ENCODE measurements at places on chromosomes 6 and 20. TPM values are rescaled to one million over a fixed set of nuclear protein-coding genes. Genes with fewer than 3 reads are reported as not detected.

The BCKDHB gene
- 26.9 TPM for polyA plus RNA-seq

The SLC52A3 gene
- not detected for polyA plus RNA-seq

DNA sequence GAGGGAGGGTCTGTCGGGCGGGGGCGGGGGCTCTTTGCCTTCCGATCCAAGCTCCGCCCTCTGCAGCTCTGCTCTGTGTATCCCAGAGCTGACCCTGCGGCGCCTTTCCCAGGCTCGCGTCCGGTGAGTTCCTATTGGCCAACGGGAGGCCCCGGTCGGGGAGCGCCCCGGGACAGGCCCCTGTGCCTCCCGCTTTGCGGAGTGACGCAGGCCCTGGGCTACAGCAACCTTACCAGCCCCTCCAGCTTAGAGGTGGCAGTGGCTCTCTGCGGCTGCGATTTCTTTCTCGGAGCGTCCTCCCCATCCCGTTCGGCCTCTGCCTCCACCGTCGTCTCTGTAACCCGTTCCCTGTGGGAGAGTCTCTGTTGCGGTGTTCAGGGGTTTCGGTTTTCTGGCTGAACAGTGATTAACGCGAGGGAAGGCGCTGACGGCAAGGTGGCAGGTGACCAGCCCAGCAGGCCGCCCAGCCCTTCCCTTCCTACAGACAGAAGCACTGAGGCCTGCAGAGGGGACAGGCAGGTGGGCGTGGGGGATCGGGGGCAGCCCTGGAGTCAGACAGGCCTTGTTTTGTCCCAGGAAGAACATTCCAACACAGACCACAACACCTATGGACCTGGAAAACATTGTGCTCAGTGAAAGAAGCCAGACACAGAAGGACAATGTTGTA, 18.1 kb upstream of the CEBPB start:
- no peak for DNase-seq
- no peaks in the 10 kb centered on the region for H3K4me1 ChIP-seq
- no peak overlapping the region for H3K4me3 ChIP-seq

DNA sequence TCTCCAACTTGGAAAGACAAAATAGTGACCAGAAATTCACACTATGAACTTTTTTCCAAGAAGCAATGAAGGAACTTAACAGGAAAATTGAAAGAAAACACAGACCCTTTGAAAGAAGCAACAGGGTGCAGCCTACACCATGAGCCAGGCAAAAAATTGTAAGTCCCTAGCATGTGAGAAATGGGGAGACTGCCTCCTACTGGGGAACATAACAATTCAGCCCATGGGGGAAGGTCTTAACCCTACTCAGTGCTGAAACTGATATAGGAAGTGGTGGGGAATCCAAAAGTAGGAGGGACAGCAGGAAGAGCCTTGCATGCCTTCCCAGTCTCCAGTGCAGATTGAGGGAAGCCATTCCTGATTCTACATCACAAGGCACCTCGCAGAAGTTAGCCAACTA, 235.1 kb upstream of the UFL1 start:
- H3K4me1 ChIP-seq = no peaks in the 10 kb centered on the region
- no peak overlapping the region for H3K27ac ChIP-seq
- H3K36me3 ChIP-seq = no peaks in the 10 kb centered on the region
- H3K4me3 ChIP-seq = no peak overlapping the region

The PKIB gene
- 0.32 TPM for polyA plus RNA-seq

DNA sequence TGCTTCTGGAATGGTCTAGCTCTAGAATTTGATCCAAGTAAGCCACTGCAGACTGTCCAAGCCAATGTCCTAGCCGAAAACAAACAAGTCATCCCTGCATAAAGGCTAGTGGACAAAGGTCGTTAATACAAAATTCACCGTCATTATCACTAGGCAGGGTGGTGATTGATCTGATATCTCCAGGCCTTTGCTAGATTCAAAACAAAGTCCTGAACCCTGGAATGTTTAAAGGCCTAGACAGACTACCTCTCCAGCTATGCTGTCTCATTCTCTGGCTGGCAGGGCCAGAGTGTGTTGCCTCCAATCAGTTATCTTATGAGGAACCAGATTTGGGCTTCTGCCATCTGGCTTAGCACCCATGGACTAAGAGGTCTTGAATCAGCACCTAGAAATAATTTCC, 38.3 kb downstream of the MAP7 start:
- no peaks in the 10 kb centered on the region for H3K4me1 ChIP-seq
- no peaks in the 10 kb centered on the region for H3K36me3 ChIP-seq
- no peak overlapping the region for H3K4me3 ChIP-seq
- no peak overlapping the region for H3K27ac ChIP-seq
- H3K27me3 ChIP-seq = no peaks in the 10 kb centered on the region

DNA sequence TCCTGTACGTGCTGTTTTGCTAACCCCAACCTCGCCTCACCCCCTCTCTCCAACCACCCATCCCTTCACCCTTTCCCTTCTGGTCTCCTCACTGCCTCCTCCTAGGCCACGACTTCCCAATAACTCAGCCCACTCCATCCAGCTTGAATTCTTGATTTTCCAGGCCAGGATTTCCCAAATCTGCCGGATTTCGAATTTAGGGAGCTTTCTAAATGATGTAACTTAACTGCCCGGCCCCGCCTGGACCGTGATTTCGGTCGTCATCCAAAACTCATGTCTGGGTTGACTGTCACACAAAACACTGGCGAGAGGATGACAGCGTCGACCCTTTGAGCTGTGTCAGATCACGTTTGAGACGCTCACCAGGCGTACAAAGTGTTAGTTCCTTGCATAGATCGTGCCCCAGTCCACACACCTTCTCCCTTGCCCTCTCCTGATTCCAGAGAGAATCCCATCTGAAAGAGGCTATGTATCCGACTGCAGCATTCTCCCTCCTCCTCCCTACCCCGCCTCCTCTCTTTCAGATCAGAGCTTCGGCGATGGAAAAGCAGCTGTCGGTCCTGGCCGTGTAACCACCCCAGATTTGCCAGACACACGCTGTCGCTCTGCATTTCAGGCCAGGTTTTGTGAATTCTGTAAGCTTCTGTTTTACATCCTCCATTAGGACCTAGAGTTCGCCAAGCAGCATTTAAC, 168.2 kb downstream of the GPX5 start:
- no peak overlapping the region for H3K4me3 ChIP-seq
- H3K27me3 ChIP-seq = peaks cover 60% of the 10 kb centered on the region
- no peak for DNase-seq
- H3K36me3 ChIP-seq = no peaks in the 10 kb centered on the region
- H3K4me1 ChIP-seq = no peaks in the 10 kb centered on the region
- no peak overlapping the region for H3K27ac ChIP-seq

GRCh38 chr6:1526398-1527072, 83.2 kb upstream of the FOXC1 start:
- no peaks in the 10 kb centered on the region for H3K36me3 ChIP-seq
- H3K4me3 ChIP-seq = no peak overlapping the region

- H3K4me3 ChIP-seq = no peak overlapping the region
- no peaks in the 10 kb centered on the region for H3K36me3 ChIP-seq
- no peaks in the 10 kb centered on the region for H3K4me1 ChIP-seq
- no peak overlapping the region for H3K27ac ChIP-seq
Measured at GRCh38 chr6:150492941-150493340, 106.7 kb upstream of the PLEKHG1 start.

The FHL5 gene
- polyA plus RNA-seq = not detected

The GPR6 gene
- not detected for polyA plus RNA-seq

DNA sequence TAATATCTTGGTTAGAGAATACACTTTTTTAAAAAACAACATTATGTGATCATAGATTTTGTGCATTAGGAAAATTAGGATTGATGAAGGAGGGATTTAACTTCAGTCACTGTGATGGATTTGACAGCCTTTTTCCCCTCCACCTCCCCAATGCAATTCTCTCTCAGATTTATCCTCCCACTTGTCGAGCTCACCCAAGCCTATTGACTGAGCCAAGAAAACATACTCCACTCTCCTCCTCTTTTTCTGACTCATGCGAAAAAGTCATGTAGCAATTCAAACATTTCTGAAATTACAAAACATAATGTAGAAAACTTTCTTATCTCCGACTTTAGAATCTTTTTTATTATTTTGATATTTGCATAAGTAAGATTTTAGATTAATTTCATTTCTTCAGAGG, 24.1 kb downstream of the KLHL32 start:
- no peaks in the 10 kb centered on the region for H3K36me3 ChIP-seq
- DNase-seq = no peak
- H3K27me3 ChIP-seq = no peaks in the 10 kb centered on the region
- H3K27ac ChIP-seq = no peak overlapping the region
- H3K4me1 ChIP-seq = no peaks in the 10 kb centered on the region

GRCh38 chr20:25685276-25686080, 11.2 kb downstream of the ZNF337 start:
- no peak overlapping the region for H3K4me3 ChIP-seq
- H3K4me1 ChIP-seq = no peaks in the 10 kb centered on the region
- no peaks in the 10 kb centered on the region for H3K27me3 ChIP-seq
- peaks cover 26% of the 10 kb centered on the region for H3K36me3 ChIP-seq

GRCh38 chr20:48750941-48751635, 76.7 kb downstream of the PREX1 start:
- peak; percentile 28 for DNase-seq
- no peak overlapping the region for H3K27ac ChIP-seq
- H3K4me3 ChIP-seq = no peak overlapping the region
- no peaks in the 10 kb centered on the region for H3K27me3 ChIP-seq
- H3K4me1 ChIP-seq = no peaks in the 10 kb centered on the region

- H3K27me3 ChIP-seq = no peaks in the 10 kb centered on the region
- H3K27ac ChIP-seq = no peak overlapping the region
- H3K4me1 ChIP-seq = no peaks in the 10 kb centered on the region
- no peaks in the 10 kb centered on the region for H3K36me3 ChIP-seq
- DNase-seq = peak; percentile 36
- H3K4me3 ChIP-seq = no peak overlapping the region
Measured at GRCh38 chr6:75230484-75231325, 12.9 kb downstream of the COX7A2 start.

GRCh38 chr6:63023726-63024125, 187.5 kb upstream of the FKBP1C start:
- DNase-seq = no peak
- H3K27me3 ChIP-seq = no peaks in the 10 kb centered on the region
- H3K4me1 ChIP-seq = no peaks in the 10 kb centered on the region
- no peak overlapping the region for H3K27ac ChIP-seq
- H3K36me3 ChIP-seq = no peaks in the 10 kb centered on the region
- no peak overlapping the region for H3K4me3 ChIP-seq

The TNFAIP3 gene
- polyA plus RNA-seq = 1.1 TPM

The OXT gene
- not detected for polyA plus RNA-seq

- peaks cover 21% of the 10 kb centered on the region for H3K4me1 ChIP-seq
- H3K27ac ChIP-seq = no peak overlapping the region
- no peak for DNase-seq
- no peak overlapping the region for H3K4me3 ChIP-seq
- H3K36me3 ChIP-seq = no peaks in the 10 kb centered on the region
Measured at GRCh38 chr20:58544891-58545290, 29.7 kb upstream of the APCDD1L start.

- H3K4me3 ChIP-seq = no peak overlapping the region
- H3K27me3 ChIP-seq = no peaks in the 10 kb centered on the region
- no peak overlapping the region for H3K27ac ChIP-seq
- H3K36me3 ChIP-seq = no peaks in the 10 kb centered on the region
- H3K4me1 ChIP-seq = no peaks in the 10 kb centered on the region
Measured at GRCh38 chr20:11646359-11646758, 271.3 kb upstream of the BTBD3 start.

DNA sequence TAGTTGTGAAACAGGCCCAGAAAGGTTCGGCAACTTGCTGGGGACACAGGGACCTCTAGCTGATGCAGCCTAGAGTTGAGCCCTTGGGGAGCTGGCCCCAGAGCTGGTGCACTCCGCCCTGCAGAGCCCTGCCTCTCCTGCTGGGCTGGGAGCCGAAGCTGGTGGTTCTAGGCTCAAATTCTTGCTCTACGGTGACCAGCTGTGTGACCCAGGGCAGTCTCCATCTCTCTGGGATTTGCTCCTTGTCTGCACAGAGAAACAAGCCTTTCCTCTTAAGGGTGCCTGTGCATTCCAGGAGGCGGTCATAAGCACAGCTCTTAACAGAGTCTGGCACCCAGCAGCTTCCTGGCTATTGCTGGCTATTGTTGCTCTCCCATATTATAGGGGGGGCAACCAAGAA, 47.4 kb downstream of the RBM38 start:
- H3K4me3 ChIP-seq = no peak overlapping the region
- H3K4me1 ChIP-seq = peaks cover 33% of the 10 kb centered on the region
- no peaks in the 10 kb centered on the region for H3K36me3 ChIP-seq
- no peak overlapping the region for H3K27ac ChIP-seq
- no peak for DNase-seq

GRCh38 chr6:52260634-52261033, 16.3 kb upstream of the IL17F start:
- H3K36me3 ChIP-seq = peaks cover 30% of the 10 kb centered on the region
- H3K27me3 ChIP-seq = no peaks in the 10 kb centered on the region
- no peak overlapping the region for H3K27ac ChIP-seq
- no peak for DNase-seq

GRCh38 chr6:87551799-87552198, 38.0 kb downstream of the RARS2 start:
- no peak overlapping the region for H3K27ac ChIP-seq
- H3K4me3 ChIP-seq = no peak overlapping the region
- DNase-seq = no peak

The NR2E1 gene
- not detected for polyA plus RNA-seq

GRCh38 chr6:167493976-167494697, 169.3 kb downstream of the TTLL2 start:
- H3K4me1 ChIP-seq = no peaks in the 10 kb centered on the region
- DNase-seq = no peak

DNA sequence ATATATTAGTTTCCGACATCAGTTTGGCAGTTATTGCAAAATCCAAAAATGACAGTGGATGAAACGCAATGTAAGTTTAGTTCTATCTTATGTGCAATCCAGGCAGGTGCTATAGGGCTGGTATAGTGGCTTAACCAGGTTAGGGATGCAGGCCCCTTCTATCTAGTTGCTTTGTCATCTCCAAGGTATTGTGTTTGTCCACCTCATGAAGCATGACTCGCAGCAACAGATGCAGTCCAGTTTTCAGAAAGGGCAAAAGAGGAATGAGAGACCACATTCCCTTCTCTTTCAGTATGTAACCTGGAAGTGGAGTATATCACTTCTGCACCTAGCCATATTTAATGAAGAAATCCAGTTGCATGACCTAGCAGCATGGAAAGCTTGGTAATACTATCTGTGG, 59.7 kb downstream of the PKIB start:
- H3K4me3 ChIP-seq = no peak overlapping the region
- no peak overlapping the region for H3K27ac ChIP-seq
- no peak for DNase-seq
- no peaks in the 10 kb centered on the region for H3K4me1 ChIP-seq
- peaks cover 5% of the 10 kb centered on the region for H3K27me3 ChIP-seq
- no peaks in the 10 kb centered on the region for H3K36me3 ChIP-seq

- H3K36me3 ChIP-seq = no peaks in the 10 kb centered on the region
- H3K27ac ChIP-seq = no peak overlapping the region
- H3K4me1 ChIP-seq = no peaks in the 10 kb centered on the region
- no peaks in the 10 kb centered on the region for H3K27me3 ChIP-seq
- DNase-seq = no peak
- no peak overlapping the region for H3K4me3 ChIP-seq
Measured at GRCh38 chr6:111980971-111981840, 72.7 kb upstream of the CCN6 start.

- H3K36me3 ChIP-seq = no peaks in the 10 kb centered on the region
- H3K4me3 ChIP-seq = no peak overlapping the region
- DNase-seq = no peak
- H3K4me1 ChIP-seq = no peaks in the 10 kb centered on the region
Measured at GRCh38 chr20:46931699-46932098, 37.1 kb downstream of the EYA2 start.

The AIF1 gene
- not detected for polyA plus RNA-seq

GRCh38 chr6:17890309-17890708, 97.1 kb downstream of the KIF13A start:
- no peak for DNase-seq
- H3K36me3 ChIP-seq = peaks cover 38% of the 10 kb centered on the region
- H3K4me3 ChIP-seq = no peak overlapping the region
- H3K27me3 ChIP-seq = no peaks in the 10 kb centered on the region
